ENCODE measurements at places on chromosomes 6 and 20.

GRCh38 chr6:27562027-27562410 is 89.1 kb upstream of the ZNF184 start:
- DNase-seq = no peak

DNA sequence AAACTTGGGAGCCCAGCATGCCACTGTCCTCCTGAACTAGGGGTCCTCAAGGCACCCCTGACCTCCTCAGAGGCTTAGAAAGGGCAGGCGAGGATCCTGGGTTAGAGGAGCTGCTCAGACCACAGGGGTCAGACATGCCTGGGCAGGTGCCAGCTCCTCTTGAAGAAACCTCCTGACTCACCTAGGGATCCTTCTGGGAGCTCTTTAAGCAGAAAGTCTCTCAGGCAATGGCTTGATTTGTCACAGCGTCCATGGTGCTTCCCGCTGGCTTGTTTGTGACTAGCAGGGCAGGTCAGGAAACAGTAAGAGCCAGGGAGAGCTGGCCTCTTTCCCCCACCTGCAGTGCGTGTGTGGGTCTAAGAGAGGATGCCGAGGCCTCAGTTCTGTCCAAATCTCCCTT is 174.5 kb upstream of the SNX9 start:
- DNase-seq = no peak

DNA sequence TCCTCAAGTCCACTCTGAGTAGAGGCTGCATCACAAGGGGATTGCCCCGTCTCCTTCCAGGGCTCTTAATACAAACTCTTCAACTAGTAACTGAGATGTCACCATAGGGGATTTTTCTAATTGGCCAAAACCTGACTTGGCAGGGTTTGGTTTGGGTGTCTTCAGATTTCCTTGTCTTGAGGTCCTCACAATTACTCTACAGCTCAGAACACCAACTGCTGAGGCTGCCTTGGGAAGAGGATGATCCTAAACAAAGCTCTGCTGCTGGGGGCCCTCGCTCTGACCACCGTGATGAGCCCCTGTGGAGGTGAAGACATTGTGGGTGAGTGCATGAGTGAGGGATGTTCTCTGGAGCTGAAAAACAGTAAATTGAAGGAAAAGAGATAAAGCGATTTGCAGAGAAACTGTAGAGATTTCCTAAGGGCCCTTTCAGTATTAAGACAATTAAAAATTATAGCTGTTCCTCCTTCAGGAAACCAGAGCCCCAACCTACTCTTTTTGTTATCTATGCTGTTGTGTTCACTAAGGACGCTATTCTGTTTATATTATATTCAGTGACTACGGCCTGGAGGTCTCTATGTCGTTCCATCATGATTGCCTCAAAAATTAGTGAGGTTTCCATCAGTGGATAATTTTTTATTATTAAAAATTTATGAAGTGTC is at the start of gene HLA-DQA1:
Gene HLA-DQA1 (plus strand): TSS at position 188 of the 662 bp plus-strand sequence. CDS start 53 bp downstream, at position 241.
- DNase-seq = no peak

GRCh38 chr20:42656130-42656529 is 533.6 kb downstream of the PTPRT start:
- peak; percentile 22 for DNase-seq

GRCh38 chr6:134196568-134197193 is 121.2 kb downstream of the SGK1 start:
- no peak for DNase-seq

GRCh38 chr20:57831326-57831992 is 121.6 kb upstream of the PMEPA1 start:
- no peak for DNase-seq

DNA sequence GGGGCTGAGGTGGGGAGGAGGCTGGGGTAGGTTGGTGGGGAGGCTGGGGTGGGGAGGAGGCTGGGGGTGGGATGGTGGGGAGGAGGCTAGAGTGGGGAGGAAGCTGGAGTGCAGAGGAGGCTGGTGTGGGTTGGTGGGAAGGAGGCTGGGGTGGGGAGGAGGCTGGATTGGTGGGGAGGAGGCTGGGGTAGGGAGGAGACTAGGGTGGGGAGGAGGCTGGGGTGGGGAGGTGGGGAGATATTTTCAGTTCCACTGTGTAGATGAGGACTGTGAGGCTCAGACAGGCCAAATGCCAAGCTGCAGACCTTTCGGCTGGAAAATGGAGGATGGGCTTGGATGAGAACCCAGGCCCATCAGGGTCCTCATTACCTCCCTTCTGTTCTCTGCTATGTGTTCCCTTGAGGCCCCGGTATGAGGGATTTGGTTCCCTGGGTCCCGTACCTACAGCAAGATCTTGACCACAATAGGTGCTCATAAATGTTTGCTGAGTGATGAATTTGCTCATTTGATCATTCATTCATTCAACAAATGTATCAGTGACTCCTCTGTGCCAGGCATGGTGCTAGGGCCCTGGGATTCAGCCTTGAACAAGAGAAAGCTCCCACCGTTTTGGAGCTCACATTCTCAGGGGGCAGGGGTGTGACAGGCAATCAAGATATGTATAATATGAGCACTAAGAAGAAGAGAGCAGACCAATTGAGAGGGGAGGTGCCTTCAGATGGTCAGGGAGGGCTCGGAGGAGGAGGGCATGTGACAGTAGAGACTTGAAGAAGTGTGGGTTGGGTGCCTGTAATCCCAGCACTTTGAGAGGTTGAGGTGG is 36.1 kb upstream of the NOL4L start:
- DNase-seq = no peak

GRCh38 chr6:44100088-44100550 is 27.1 kb downstream of the MRPL14 start:
- DNase-seq = no peak

- DNase-seq = no peak
Observed at GRCh38 chr20:41248368-41249024, 69.0 kb downstream of the ZHX3 start.

- no peak for DNase-seq
Observed at GRCh38 chr20:49799698-49800097, 12.9 kb upstream of the SLC9A8 start.

DNA sequence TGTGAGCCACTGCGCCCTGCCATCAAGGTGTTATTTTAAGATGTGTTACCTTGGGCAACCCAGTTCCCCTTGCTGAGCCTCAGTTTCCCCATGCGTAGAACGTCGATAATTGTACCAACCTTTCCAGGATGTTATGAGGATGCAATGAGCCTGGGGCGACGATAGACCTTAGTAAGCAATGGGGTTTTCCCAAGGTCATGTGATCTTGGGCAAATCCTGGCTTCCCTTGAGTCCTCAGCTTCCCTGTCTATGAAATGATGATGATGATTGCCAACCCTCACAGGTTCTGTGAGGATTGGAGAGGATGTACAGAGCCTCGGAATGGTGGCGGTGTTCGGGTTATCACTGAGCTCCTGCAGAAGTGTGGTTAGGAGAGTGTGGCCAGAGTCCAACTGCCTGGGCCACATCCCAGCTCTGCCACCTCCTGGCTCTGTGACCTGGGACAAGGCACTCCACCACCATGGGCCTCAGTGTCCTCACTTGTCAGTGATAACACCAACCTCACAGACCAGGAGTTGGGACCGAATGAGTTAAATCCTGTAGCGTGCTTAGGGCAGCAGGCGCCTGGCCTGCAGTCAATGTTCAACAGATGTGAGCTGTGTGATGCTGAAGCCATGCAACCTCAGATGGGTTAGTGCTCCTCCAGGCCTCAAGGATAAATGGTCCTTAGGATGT is 23.4 kb downstream of the SIRPA start:
- DNase-seq = no peak

- no peak for DNase-seq
Observed at GRCh38 chr6:50707652-50708300, 5.5 kb upstream of the TFAP2D start.

- no peak for DNase-seq
Observed at GRCh38 chr6:26222571-26222970, 135.3 kb downstream of the HFE start.

GRCh38 chr20:49567421-49568277 is at the start of gene PTGIS:
Gene PTGIS (minus strand): TSS chr20:49568137. CDS start chr20:49568116, 21 bp downstream.
- DNase-seq = no peak

- no peak for DNase-seq
Observed at GRCh38 chr6:109239651-109240321, 142.5 kb downstream of the CD164 start.

DNA sequence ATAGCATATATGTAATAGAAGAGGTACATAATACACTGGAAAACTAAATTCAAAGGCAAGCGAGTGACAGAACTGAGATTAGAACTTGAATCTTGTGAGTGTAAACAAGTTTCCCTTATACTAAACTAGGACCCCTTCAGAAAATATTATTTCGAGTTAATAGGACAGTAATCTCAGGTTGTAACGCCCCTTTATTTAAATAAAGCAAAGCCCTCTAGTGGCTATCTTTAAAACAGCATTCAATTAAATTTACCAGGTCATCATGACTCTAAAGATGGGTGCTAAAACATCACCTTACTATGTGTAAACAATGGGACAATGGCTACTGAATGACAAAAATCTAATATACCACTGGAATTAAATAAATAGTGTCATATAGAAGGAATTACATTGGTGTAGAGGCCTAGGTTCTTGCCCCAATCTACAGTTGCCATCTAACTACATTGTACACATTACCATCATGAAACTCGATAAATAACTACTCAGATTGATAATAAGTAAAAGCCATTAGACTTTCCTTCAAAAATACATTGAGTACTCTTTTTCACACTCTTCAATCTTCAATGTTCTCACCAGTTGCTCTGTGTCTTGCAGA is 255.4 kb upstream of the IRAK1BP1 start:
- no peak for DNase-seq

DNA sequence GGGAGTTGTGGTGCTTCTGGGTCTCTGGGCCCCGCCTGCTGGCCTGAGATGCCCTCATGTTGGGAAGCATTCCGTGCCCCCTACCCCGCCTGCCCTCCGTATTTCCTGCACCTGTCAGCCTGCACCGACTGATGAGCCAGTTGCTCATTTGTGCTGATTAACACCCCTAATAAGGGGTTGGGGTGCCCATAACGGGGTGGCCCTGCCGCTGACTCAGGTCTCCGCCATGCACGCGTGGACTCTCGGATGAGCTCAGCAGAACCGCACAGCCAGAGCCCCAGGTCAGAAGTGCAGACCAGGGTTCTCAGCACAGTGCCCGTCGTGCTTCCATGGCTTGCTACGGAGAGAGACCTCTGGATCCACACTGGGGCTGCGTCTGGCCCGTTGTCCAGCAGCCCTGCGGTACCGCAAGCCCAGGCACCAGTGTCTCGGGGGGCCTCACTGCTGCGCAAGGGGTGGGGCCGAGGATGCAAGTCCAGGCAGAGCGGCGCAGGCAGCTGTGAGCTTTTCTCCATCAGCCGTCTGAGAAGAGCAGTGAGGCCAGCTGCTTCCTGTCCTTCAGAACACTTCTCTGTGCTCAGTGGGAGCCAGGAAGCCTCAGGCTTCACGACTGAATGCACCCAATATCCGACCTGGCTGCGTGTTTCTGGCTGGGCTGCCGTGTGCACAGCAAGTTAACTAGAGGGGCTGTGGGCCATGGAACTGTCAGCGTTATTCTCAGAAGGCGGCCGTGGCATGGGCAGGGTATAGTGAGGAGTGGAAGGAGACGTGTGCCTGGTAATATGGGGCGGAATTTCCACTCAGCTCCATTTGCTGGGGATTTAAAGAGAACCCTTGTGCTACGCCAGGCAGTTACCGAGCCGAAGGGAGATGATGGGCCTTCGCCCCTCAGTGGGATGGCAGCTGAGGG is 18.6 kb downstream of the MTG2 start:
- no peak for DNase-seq

GRCh38 chr6:113856625-113857555 is at the start of gene MARCKS:
Gene MARCKS (plus strand): TSS chr6:113857345. CDS start chr6:113857746, 401 bp downstream.
- DNase-seq = peak; percentile 98

- no peak for DNase-seq
Observed at GRCh38 chr20:46588532-46589511, 38.4 kb upstream of the OCSTAMP start.

GRCh38 chr6:105757512-105758200 is 328.5 kb upstream of the PRDM1 start:
- DNase-seq = peak; percentile 69

- no peak for DNase-seq
Observed at GRCh38 chr20:33433465-33434234, 9.9 kb downstream of the SNTA1 start.

DNA sequence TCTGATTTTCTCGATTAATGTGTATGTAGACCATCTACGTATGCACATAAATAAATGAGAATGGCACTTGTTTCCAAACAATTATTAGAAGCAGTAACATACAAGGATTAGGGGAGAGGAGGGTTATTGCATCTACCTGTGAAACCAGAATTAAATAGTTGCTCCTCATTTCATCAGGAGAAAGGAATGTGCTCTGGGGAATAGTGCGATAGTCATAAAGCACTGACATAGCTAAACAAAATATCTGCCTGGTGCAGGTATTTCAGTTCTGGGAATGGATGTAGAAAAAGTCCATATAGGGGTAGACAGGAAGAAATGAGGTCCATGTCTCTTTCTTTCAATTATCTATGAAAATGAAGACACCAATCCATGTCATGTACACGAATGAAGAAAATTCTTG is 1.6 kb upstream of the ID4 start:
- no peak for DNase-seq

DNA sequence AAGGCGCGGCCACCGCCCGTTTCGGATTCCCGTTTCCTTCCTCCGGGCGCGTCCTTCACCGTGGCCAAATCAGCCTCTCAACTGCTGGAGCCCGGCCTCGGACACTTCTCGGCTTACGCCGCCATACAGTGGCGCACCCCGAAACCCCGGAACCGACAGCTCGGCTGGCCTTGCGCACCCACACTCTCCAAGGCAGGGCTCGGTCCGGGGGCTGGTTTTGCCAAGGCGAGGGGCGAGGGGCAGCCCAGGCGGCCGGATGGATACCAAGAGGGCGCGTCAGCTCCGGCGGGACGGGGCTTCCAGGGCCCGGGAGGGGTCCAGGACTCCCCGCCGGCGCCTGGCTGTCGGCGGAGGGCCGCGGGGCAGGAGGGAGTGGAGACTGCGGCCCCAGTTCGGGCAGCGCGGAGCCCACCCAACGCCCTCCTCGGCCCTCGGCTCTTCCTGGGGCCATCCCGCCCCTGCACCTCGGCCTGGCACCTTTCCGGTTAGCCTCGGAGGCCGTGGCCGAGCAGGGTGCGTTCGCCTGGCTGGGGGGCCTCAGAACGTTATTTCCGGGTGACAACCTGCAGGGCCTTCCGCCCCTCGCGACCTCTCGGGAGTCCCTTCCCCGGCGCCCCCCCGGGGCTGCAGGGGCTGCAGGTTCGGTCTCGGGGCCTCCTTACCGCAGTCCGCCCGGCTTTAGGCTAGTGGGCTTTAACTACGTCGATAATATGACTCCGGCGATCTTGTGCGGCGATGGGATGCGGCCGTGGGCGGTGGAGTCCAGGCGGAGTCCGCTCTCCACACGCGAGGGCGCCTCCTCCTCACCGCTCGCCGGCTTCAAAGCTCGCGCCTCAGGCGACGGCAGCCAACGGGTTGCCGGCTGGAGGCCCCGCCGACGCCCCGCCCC is 697 bp upstream of the CEP43 start:
- no peak for DNase-seq

DNA sequence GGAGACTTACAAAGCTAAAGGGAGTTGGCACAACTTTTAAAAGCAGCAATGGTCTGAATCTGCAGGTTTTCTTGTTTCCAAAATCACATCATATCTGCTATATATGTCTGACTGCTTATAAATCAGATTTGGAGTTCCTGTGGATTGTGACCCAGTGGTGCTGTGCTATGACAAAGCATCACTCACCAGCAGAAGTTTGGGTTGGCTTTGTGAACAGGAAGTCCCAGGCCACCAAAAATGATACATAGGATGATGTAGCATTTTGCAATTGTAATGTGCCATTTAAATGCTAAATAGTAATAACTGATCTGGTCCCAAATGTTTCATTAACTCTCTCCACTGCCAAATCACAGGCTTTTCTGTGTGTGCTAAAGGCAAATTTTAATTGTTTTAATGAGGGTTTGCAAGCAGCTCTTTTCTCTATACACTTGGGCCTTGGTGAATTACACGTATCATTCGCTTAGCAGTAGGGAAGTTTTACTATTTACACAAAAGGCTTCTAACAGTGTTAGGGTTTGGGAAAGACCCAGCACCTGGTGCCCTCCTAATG is 60.8 kb downstream of the SYNDIG1 start:
- DNase-seq = peak; percentile 20
